Urinary bladder (tissue), 4 donors: ENCODE measurements at places on chromosomes 13 and 19. TPM values are rescaled to one million over a fixed set of nuclear protein-coding genes. Genes with fewer than 3 reads are reported as not detected.
A peak's percentile ranks its signal among the peaks of the same experiment; 100 is the strongest.

- DNase-seq = no peak
These were observed 1062.5 kb upstream of the PCDH9 start for GRCh38 chr13:68292601-68293000.

The VSIG10L gene
- polyA plus RNA-seq = 3.7 TPM

DNA sequence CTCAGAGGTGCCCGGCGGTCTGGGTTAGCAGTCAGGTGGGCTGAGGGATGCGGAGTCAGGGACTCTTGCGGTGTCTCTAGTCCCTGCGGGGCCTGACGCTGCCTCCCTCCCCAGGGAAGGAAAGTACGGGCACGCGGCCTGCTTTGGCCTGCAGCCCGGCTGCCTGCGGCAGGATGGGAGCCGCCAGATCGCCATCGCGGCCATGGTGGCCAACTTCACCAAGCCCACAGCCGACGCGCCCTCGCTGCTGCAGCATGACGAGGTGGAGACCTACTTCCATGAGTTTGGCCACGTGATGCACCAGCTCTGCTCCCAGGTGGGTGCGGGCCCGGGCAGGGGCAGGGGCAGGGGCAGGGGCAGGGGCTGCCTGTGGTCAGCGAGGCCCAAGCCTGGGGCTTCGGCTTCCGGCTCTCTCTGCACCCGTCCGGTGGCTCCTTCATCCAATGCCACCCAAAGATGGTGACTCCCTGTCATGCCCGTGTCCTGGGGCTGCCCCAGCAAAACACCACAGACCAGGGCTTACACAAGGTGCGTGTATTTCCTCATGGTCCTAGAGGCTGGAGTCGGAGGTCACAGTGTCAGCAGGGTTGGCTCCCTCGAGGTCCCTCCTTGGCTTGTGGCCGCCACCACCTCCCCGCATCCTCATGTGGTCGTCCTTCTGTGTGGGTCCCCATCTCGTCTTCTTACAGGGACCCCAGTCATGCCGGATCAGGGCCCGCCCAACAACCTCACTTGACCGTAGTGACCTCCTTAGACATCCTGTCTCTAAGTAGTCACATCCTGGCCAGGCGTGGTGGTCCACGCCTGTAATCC, 11.3 kb upstream of the ZNF554 start:
- no peak for DNase-seq

DNA sequence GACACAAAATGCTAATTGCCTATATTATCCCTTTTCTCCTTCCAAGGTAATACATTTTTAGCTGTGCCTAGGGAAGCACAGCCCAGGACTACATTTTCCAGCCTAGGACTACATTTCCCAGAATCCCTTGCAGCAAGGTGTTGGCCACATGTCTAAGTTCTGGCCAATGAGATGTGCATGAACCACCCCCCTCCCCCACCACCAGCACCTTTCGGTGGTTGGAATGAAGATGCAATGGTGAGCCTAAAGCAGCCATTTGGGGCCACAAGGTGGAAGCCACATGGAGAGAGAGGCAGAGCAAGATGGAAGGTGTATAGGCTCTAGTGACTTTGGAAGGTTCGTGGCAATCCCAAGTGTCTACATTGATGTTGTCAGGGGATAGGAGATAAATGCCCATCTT, 16.2 kb downstream of the UNC13A start:
- no peak for DNase-seq

DNA sequence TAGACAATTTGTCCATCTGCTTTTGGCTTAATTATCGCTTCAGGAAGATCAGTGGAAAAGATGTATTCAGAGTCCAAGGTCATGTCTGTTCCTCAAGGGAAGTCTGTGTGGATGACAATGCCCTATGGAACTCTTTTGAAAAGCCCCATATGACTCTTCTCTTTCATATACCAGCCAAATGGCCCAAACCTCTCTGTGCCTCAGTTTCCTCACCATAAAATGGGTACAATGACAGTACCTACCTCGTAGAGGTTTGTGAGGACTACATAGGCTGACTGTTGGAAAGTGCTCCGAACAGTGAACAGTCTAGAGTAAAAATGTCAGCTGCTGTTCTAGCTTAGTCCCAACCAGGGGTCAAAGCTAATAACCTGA, 104.6 kb downstream of the COL4A2 start:
- DNase-seq = no peak

DNA sequence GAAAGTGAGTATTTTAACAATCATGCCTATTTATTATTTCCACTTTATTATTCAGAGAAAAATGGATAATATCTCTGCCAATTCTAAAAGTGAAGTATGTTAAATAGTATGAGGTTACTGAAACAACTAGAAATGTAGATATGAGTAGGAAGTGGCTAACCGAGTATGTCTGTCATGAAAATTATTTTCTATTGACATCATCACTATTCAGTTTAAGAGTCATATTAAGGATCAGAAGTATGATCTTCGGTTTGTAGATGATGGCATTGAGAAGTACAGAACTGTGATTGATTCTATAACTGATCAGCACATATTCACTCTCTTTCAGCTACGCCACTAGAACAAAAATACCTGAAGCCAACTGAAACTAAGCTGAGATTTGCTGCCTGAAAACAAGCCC, 146.4 kb upstream of the SLITRK5 start:
- no peak for DNase-seq

- DNase-seq = no peak
These were observed 19.5 kb upstream of the NDUFS7 start for GRCh38 chr19:1364070-1364704.

- DNase-seq = no peak
These were observed 425.2 kb downstream of the COG6 start for GRCh38 chr13:40080676-40081075.

The CASP14 gene
- polyA plus RNA-seq = not detected

DNA sequence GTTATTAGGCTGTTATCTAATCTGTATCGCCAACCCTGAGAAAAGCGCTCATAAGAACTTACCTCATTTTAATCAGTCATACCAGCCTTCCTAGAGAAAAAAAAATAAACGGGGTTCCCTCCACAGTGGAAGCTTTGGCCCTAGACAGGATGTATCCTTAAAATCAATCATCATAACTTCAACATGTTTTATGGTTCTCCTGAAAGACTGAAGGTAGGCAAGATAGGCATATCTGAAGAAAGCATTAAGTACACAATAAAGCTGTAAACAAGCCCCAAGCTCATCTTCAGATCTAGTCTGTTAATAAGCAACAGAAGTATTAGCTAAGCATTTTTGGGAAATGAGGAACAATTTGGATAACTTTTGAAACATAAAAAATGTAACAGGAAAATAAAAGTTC, 18.7 kb upstream of the SERP2 start:
- DNase-seq = no peak

- DNase-seq = no peak
These were observed 1.7 kb downstream of the ATP13A1 start for GRCh38 chr19:19661675-19662251.

The ZNF578 gene
- 2.0 TPM for polyA plus RNA-seq

DNA sequence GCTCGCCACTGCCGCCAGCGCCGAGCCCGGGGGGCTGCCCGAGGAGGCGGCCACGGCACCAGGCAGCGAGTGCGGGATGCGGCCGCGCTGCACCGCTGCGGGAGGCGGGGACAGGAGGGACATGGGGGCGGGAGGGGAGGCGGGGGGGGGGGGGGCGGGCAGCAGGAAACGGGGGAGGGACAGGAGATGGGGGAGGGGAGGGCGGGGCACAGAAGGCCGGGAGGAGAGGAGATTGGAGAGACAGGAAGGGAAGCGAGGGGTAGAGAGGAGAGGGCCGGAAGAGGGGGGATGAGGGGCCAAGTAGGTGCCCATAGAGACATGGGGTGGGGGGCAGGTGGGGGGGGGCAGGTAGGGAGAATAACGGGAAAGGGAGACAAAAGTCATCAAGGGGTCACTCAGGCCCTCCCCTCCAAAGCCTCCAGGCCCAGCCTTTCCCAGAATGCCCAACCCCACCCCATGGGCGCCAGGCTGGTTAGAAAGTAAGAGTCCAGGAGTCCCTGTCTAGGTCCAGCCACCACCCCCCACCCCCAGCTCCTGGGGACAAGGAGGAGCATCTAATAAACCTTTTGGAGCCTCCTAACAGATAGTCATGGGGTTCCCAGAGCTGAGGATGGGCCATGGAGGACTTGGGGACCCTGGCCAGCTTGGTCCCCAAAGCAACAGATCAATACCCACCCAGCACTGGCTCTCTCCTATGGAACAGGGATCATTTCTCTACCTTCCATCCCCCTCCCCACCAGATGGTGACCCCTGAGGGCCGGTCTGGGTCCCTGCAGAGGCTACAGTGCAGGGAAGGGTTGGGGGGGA, 9.5 kb downstream of the NR2F6 start:
- DNase-seq = no peak

DNA sequence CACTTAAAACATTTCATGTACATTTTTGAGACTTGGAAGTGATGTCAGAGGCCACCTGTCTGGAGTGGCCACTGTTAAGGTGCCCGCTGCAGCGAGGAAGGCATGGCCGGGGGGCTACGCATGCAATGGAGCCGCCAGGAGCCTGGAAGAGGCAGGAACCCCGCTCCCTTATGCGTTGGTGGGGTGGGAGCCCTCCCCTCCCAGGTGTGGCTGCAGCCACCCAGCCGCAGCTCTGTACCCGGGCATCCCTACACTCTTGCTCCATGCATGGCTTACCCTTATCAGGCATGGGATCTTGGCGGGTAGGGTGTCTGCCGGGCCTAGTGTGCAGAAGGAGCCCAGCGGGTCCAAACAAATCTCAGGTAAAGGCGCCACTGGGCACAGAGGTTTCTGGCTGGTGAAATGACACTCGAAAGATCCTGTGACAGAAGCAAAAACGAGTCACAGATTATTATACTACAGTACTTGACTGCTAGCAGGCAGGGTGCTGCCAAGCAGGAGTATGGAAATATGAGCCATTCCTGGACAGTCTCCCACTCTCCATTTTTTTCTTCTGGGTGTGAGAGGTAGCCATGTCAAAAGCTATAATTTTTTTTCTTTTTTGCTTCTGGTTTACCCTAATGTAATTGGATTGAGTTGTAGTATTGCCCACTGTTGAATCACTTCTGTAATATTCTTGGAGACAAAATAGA, 1606.3 kb upstream of the MIR17HG start:
- no peak for DNase-seq

GRCh38 chr13:36447501-36447900, 15.2 kb downstream of the CCNA1 start:
- DNase-seq = no peak

DNA sequence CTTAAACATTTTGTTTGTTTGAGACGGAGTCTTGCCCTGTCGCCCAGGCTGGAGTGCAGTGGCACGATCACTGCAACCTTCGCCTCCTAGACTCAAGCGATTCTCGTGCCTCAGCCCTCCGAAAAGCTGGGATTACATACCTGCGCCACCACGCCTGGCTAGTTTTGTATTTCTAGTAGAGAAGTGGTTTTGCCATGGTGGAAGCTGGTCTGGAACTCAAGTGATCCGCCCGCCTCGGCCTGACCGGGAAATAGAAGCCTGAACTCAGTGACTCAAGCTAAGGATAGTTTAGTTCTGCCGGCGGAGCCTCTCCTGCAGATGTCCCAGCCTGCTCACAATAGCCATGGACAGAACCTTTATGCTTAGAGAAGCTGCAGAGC, 53.0 kb upstream of the ZNF254 start:
- DNase-seq = peak; percentile 26

DNA sequence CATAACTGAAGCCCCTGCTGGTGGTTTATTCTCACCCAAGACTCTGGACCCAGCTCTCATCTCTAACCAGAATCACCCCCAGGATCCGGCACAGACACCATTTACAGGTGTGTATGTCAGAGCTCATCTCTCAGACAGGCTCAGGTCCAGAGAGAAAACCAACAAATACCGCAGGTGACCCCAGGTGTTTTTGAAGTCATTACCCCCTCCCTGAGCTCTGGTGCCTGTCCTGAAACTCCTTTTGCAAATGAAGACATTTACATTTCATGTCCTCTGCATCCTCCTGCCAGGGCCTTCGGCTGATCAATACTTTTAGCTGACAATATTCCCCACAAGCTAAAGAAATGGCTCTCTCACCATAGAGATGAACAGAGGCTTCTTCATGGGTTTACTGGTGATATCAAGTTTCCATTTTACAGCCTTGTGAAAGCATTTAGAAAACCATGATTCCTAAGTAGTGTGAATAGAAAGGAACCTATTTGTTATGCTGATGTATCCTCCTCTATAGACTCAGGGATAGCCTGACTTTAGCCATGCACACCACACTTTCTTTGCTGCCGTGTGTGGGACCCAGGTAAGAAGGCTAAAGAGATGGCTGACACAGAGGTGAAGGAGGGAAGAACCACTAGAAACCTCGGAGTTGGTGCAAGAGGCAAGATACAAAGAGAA, 131.3 kb downstream of the KCTD15 start:
- no peak for DNase-seq

DNA sequence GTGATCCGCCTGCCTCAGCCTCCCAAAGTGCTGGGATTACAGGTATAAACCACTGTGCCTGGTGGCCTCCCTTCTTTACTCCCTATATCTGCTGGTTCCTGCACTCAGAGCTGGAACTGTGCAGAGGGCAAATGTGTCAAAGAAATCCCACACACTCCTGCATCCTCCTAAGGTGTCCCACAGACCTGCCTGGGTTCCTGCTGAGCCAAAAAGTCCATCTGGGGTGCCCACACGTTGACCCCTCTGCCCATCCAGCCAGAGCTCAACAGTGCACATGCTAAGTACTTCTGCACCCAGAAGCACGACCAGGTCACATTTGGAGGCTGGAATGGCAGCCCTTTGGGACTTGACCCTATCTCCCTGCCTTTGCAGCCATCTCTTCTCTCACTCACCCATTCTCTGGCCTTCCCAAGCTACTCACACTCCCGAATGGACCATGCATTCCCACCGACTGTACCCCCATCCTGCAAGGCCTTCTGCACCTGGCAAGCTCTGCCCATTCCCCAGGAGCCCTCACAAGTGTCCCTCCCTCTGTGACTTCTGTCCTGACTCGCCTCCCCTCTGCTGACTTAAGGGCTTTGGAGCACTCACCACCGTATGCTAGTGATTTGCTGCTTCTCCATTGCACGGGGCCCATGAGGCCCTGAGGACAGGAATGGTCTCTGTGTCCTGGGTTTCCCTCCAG, 152.1 kb downstream of the KCTD15 start:
- no peak for DNase-seq

DNA sequence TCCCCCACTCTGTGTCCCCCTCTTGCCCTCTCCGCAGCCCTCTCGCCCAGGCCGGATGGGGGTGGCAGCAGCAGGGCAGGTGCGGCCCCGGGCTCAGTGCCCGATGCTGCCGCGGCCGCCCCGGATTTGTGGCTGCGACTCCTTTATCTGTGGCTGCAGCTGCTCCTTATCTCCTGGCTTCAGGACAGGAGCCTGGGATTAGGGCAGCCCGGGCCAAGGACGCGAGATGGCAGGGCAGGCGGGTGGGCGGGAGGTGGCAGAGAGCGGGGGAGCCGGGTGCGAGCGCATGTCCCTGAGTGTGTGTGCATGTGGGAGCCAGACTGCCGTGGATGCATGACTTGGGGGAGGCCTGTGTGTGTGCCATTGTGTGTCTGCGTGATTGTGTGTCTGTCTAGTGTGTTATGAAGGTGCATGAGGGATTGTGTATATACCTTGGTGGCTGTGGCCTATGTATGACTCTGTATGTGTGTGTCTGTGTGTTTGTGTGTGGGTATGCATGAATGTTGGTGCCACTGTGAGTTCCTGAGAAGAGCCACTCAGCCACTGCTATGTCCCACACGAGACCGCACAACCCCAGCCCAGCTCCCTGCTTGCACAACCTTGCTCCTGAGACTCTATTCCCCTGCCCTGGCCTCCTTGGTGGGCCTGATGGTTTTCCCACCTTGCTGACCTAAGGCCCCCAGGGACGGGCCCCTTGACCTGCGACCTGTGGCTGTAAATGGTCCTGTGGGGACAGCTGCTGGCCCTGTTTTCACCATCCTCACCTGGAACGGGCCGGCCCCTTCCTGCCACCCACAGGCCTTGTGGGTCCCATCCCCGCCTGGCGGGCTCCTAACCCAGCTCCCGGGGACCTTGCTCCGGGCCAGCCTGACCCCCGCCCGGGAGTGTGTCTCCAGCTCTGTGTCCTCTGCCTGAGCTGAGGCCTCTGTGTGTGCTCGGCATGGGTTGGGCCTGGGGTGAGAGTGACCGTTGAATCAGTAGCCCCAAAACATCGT, 5.3 kb upstream of the NRTN start:
- DNase-seq = no peak

The FPR3 gene
- polyA plus RNA-seq = 5.8 TPM
